Hematopoietic multipotent progenitor cell treated with erythropoietin and hydrocortisone succinate and interleukin-3 and kit ligand, for 15 days (in vitro differentiated cells): ENCODE measurements at places on chromosomes 7 and 10.

DNA sequence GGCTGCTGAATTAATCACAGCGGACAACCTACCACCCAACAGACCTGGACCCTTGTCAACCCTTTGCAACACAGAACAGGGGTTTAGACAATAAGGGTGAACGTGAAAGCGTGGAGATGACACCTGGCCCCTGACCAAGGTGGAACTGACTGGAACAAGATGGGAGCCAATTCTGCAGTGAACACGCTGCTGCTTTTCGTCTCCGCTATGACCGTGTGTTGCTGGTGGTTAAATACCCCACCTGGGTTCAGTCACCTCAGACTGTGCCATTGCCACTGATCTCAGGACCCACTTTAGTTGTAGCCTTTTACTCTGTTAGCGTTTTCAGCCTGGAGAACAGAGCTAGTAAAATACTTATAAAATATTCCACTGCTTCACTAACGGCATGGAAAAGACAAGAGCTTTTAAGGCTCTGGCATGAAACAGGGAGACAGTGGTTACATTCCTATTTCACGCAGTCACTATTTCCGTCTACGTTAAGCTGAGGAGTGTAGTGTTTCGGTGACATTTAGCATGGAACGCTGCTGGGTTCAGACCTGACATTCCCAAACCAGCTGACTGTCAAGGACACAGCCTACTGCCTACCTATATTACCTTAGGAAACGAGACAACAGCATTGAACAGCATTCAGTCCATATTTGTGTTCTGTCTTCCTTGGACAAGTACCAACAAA lies 119.5 kb upstream of the PRSS1 start:
- DNase-seq: no peak

GRCh38 chr7:70678621-70679251 lies 453.2 kb upstream of the GALNT17 start:
- DNase-seq: no peak

DNA sequence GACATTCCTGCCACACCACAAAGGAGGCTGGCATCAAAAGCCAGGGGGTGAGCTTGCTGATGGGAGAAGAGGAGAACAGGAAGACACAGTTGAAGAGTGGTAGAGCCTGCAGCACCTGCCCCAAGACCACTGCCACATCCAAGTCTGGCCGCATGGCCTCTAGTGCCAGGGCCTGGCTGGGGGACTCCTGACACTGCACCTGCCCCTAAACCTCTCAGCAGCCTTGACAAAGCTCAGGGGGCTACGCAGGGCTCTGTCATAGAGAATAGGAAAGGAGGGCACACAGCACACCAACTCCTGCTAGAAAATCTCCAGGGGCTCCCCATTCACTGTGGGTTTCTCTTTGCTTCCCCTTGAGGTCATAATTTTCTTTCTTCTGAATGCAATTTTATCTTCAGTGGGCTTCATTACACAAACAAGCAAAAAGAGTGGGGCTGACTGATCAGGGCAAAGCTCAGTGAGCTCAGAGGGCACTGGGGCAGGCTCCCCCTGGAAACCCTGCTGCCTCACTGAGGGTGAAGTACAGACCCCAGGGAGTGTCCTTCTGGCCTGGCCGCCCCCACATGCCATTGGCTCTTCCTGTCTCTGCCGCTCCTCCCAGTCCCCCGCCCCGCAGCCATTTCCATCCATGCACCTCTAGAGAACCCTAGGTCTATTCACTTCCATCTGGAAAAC lies 37.2 kb downstream of the VOPP1 start:
- DNase-seq: no peak

GRCh38 chr7:44348300-44348699 lies 22.9 kb upstream of the CAMK2B start:
- peak; percentile 17 for DNase-seq

DNA sequence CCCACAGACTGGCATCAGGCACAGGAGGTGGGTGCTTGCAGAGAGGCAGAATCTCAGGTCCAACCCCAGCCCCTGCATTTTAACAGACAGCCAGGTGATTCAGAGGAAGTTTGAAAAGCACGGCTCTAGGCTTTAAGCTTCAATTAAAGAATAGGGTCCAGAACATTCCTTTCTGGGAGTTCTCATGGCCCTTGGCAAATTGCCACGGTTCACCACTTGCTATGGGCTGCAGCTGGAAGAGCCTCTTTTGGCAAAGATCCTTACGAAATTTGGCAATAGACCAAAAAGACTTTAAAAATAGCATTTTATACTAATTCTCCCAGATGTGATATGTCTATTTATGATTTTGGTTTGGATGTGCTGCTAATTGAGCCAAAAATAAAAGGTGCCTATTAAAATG lies 148.1 kb downstream of the ITGA8 start:
- DNase-seq: peak; percentile 17

DNA sequence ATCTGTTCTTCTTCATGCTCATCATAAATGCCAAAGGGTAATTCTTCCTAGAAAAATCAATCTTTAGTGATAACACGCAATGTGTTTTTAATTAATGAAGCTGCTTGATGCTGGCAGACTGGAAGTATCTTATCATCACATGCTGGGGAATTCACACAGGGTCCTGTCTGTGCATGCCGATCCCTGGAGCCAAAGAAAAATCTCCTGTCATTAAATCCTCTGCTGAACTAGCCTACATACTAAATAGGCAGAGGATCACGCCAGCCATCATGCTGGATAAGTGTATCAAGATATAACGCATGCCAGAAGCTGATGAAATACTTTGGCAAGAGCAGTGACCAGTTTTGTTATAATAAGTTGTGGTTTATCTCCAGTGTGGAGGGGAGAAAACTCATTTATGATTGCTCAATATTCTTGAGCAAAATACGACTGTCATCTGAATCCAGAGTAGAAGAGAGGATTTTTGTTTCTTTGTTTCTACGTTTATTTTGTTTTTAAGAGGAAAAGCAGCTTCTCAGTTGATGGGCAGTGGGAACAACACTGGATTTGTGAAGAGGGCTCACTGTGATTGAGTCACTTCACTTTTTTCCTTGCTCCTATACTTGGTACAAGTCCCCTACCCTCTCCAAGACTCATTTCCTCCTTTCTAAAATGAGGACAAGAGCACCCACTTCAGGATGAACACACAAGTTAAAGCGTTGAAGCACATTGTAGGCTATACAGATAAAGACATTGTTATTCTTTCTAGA lies 649.1 kb downstream of the TNS3 start:
- DNase-seq: no peak

- DNase-seq: no peak
Measured at GRCh38 chr7:106966121-106966520, 78.4 kb upstream of the PRKAR2B start.

GRCh38 chr10:121049923-121050322 lies 198.8 kb downstream of the WDR11 start:
- no peak for DNase-seq

- DNase-seq: no peak
Measured at GRCh38 chr10:31596765-31597164, 277.7 kb downstream of the ZEB1 start.

DNA sequence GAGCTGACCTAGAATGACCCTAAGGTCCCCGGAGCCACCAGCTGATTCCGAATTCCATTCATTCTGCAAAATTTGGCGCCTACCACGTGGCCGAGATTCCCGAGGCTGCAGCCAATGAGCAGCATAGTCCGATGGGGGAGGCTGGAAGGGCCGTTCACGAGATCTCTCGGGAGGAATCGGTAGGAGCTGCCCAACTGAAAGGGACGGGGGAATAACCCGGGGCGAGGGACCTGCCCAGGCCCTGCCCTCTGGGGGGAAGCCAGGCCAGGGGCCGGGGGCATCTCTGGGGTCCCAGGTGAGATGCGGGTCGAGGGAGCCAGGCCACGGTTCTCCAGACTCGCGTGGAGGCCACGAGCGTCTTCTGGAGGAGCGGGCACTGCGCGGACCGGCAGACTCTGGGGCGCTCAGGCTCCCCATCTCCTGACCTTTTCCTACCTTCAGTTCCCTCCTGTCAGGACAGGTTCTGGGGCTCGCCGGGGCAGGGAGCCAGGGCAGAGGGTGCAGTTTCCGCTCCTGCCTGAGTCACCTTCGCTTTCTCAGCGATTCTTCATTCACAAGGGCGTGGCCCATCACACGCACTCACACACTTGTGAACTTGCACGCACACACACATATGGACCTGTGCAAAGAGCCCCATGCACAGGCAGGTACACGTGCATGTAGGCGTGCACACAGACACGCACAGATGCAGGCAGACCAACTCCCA lies 173.4 kb downstream of the RNF216 start:
- no peak for DNase-seq

DNA sequence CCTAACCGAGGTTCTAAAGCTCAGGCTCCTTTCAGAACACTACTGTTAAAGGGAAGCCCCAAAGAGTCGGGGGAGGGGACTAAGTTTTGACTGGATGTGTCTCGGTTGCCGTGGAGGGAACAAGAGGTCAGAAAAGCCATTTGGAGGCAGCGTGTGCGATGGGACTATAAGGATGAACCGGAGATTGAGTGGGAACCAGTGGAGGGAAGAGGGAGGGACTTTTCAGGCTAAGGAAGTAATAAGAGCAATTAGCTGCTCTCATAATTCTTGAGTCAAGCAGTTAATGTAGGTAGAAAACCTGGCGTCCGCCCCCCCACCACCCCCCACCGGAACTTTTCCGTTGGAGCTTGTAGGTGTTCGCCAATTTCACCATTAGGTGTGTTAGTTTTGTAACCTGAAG lies 491 bp upstream of the AKAP9 start:
- no peak for DNase-seq

GRCh38 chr10:73576890-73577591 lies 14.1 kb downstream of the USP54 start:
- no peak for DNase-seq

GRCh38 chr10:128071417-128071782 lies 54.8 kb downstream of the MKI67 start:
- no peak for DNase-seq

GRCh38 chr7:14432924-14433323 lies 443.5 kb upstream of the ETV1 start:
- DNase-seq: no peak

DNA sequence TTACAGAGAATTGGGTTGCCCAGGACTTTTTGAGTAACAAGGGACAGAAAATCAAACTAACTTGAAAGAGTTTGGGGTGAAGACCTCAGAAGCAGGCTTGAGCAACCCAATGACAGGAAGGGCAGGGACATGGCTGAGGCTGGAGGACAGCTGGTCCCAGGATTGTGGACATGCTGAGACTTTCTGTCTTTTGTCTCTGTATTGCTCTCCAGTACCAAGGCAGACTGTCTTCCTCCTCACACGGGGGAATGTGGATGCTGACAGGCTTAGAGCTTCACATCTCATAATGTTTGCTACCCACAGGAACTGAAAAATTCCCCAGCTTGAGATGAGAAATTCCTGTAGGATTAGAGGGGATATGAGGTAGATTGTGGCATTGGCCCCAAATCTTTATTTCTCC lies 229.6 kb downstream of the PHF14 start:
- DNase-seq: no peak

DNA sequence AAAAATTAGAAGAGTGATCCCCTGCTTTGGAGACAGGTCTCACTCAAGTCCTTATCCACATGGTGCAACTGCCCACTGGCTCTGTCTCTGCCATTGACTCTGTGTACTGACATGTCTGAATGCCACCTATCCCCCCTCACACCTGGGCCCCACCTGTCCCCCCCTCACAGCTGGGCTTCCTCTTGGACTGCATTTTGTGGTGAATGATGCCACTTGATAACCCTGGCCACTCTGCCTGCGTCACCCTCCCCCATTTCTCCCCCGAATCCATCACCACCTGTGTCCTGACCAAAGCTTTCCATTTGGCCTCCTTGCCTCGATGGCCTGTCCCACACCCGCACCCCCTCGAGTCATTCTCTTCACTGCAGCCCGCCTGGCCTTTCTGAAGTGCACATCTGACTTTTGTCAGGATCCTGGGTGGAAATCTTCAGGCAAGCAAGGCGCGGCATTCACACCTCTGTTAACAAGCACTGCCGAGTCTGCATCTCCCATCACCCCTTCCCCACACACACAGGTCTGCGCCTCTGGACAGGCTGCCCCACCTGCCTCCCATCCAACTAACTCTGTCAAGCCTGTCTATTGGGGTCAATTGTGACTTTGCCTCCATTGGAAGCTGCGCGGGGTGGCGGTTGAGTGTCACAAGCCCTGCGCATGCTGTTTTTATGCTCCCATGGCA lies 175.3 kb upstream of the KLF14 start:
- no peak for DNase-seq

DNA sequence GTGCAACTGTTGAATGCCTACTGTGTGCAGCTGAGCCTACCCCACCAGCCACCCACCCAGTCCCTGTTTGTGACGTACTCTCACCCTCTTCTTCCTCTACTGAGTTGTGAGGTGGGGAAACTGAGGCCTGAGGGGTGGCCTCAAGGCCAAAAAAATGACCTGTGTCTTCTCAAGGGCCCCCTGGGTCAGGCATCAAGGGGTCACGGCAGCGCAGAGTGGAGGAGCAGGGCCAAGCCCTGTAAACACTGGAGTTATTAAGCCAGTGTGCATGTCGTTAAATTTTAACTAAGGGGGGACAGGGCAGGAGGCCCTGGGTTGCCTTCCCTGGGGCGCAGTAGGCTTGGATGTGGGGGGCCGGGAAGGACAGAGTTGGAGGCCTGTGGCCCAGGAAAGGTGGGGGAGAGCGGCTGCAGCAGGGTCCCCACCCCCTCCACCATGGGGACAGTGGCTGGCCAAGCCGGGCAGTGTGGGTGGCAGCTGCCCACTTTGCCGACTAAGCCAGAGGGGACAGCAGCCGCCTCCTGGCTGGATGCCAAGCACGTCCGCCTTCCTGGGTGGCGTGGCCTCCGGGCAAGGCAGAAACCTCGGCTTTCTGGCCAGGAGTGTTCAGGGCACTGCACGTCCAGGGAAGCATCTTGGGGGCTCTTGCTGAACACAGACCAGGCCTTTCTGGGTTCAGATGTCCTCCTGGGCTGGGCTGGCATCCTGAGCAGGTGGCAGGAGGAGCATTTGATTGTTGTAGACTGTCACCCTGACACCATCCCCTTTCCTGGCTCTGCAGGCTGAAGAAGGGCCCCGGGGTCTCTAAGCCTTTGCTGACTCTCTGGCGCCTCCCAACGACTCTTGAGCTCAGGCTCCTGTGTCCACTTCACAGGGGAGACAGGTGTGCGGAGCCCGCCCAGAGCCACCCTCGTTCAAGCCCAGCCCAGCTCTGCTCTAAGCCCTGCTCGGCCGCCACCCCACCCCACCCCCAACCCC lies 1.9 kb downstream of the SLC29A4 start:
- no peak for DNase-seq

DNA sequence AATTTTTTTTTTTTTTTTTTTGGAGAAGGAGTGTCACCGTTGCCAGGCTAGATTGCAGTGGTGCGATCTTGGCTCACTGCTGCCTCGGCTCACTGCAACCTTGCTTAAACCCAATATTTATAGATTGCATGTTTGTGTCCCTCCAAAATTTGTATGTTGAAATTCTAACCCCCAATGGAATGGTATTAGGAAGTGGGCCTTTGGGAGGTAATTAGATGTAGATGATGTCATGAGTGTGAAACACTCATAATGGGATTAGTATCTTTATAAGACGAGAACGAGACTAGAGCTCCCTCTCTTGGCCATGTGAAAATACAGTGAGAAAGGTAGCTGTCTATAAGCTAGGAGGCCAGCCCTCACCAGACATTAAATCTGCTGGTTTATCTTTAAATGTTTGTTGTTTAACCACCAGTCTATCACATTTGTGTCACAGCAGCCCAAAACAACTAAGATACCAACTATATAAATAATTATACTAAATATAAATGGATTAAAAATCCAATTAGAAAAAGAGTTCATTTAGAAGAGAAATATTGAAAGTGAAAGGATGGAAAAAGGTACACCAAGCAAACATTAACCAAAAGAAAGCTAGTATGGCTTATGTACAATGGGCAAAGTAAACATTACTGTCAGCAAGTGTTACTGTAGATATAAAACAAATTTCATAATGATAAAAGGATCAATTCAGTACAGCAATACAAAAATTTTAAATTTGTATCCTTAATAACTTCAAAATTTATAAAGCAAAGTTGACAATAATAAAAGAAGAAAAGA lies 9.3 kb downstream of the TCAF1 start:
- peak; percentile 59 for DNase-seq
